ENCODE measurements at places on chromosomes 6 and 20.

- DNase-seq, result no peak
These were observed 117.7 kb downstream of the PLEKHG1 start for GRCh38 chr6:150717419-150717818.

GRCh38 chr20:39291301-39291700 is 329.2 kb downstream of the DHX35 start:
- no peak for DNase-seq

DNA sequence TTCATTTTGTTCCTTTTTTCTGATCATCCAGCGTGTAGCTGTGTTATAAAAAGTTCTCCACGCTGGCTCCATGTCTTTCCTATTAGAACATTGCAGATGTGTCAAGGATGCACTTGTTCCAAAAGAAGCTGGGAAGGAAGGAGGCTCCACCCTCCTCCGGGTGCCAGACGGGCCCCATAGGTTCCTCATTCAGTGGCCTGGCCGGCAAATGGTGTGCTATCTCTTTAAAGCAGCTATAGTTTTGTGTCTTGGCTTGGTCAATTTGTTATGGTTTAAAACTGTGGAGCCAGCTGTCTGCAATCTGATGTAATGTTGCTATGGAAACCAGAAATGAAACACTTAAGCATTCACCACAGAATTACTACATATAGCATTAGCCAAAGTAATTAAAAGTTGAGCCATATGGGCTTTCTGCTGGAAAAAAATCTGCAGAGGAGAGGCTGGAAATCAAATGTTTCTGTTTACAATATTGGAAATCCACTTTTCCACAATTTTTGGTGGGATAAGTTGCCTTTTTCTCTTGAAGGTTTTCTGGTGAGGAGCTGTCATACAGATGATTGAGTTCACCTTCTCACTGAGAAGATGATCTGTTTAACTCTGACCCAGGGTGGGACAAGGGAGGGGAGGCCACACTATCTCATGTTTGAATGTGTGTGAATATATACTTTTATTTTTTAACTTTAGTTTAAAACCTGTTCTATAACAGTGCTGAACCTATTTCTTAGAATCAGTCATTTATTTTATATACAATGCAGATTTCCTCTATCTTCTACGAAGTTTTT is 167.4 kb downstream of the SASH1 start:
- DNase-seq, result peak; percentile 98

DNA sequence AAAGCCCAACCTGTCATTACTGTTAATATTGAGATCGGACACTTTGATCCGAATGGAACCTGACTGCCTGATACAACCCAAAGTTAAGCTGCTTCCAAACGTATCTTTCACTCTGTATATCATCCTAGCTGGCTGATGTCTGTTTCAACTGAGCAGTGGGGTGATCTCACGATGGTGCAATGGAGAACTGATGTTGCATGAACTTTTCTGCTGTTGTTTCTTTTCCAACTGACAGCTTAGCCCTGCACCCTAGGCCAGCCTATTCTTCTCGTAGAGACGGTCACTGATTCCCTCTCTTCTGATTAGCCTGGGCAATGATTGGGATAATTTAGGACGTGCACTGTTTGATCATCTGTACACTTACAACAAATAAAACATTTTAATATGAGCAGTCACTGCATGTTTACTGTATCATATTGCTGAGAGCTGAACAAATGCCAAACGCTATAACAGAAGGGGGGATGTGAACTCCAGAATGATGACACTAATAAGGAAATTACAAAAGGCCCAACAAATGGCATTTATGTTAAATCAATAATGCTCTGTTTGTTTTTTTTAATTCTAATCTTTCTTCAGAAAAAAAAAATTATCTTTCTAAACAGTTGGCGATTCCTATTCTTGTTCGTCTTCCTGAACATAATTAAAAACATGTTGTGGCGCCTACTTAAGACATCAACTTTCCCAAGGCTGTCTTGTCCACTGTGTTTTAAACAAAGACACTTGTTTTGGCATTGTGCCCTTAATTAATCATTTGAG is 184.8 kb downstream of the ZNF217 start:
- DNase-seq, result no peak

GRCh38 chr20:57473246-57474048 is 51.5 kb downstream of the CTCFL start:
- no peak for DNase-seq

DNA sequence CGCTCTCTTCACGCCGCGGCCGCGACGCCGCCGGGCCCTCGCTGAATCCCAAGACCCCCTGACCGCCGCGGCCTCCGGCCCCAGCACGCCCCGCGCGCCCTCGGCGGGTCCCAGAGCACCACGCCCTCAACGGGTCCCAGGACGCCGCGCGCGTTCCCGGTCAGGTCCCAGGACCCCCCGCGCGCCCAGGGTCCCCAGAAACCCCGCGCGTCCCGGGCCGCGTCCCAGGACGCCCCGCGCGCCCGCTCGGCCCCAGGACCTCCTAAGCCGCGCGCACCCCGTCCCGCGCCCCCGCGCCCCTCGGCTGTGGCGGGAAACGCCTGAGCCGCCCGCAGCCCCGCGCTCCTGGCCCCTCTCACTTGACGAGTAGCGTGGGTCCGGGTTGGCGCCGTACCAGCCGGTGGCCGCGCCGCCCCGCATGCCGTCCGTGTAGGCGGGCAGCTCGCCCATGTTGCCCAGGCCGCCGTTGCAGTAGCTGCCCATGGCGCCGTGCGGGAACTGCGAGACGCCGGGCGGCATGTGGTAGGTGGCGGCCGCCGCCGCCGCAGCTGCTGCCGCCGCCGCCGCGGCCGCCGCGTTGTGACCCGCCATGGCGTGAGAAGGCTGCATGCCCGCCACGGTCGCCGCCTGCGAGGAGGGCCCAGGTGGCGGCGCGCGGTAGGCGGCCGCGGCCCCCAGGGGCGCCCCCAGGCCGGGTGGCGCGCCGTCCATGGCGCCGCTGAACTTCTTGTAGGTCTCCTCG is 556 bp downstream of the NKX2-4 start:
- DNase-seq, result no peak

DNA sequence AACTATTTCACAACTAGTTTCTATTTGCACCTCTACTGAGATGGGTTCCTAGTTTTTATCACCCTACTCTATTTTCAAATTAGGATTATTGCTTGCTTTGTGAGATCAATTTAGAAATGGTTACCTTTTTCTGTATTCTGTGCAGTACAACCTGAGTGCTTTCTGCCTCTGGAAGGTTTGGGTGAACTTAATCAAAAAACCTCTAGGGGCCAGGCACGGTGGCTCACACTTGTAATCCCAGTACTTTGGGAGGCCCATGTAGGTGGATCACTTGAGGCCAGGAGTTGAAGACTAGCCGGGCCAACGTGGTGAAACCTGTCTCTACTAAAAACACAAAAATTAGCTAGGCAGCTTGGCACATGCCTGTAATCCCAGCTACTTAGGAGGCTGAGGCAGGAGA is 63.3 kb downstream of the SCAF8 start:
- DNase-seq, result no peak

GRCh38 chr20:22584922-22585785 is 782 bp upstream of the FOXA2 start:
- no peak for DNase-seq

DNA sequence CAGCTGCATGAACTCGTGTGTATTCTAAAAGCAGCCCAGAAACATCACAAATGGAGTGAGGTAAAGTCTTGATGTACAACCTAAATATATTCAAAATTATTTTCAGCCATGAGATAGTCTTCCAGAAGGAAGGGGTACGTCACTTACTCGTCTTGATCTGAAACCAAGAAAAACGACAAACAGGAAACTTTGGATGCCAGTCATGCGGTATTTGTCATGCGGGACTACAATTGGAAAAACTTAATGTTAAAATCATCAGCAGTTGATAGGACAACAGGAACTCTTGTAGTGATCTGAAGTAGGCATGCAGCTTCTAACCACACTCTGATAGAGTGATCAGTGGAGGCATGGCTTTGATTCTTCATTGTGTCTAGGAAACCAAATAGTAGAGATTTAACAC is 29.7 kb downstream of the FAM217A start:
- no peak for DNase-seq

DNA sequence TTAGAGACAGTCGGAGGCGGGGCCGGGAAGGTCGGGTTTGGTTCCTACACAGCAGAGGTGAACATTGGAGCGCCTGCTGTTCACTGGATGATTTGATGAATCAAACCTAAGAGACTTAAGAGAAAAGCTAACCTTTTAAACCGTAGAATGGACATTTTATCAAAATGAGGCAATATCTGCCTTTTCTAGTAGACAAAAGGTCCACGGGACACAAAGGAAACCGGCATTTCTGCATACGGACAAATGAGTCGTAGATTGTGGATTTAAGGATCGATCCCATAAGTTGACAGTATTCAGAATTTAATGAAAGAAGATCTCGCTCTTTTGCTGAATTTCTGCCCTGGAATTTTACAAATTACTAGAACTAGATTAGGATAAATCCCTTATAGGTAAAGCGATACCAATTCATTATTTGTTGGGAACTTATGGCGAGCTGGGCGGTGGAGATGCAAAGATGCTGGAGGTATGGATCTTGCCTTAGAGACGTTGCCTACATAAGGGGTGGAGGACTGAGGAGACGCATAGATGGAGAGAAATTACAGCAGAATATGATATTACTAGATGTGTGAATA is 400 bp downstream of the PAK1IP1 start:
- DNase-seq, result no peak

DNA sequence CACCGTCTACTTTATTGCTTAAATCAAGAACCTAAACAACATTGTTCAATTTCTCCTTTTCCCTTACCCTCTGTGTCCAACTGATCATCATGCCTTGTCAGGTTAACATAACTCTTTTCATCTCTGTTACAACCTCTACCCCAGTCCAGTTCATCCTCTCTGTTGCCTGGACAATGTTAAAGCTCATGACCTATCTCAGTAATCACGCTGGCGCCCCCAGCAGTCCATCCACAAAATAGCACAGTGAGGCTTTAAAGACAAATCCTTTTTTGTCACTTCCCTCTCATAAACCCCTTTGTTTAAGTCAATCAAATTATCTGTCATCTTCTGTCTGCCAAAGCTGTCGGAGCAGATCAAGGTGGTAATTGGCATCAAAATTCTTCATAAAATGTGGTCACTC is 140.1 kb downstream of the QKI start:
- DNase-seq, result no peak

DNA sequence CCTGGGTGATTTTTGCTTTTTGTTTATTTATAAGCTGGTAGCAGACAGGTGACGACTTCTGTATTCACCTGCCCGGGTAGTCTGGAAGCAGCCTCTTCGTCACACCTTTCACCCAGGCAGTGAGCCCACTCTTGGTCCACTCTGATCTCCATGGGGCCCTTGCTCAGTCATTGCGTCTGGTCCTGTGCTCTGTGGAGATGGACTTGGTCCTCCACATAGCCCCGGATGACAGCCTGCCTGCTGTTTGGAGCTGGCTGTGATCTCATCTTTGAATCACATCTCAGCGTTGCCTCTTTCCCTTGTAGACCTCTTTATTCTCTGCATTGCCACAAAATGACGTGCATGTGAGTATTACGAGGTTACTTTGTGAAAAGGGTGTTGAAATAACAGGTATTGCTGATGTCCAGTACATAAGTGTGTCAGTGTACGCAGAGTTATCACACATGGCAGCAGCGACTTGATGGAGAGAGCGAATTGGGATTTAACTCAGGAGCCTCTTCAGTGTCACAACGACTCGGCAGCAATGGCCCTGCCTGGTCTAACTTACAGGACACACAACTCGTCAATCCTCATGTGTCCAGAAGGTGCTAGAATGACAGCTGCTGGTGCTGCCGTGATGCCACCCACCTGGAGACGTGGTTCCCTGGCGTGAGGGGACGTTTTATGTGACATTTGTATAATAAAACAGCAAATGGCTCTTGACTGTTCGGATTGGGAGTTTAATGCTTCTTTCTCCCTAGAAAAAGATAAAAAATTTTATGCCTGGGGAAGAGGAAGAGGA is 24.2 kb upstream of the FRMD1 start:
- DNase-seq, result no peak

DNA sequence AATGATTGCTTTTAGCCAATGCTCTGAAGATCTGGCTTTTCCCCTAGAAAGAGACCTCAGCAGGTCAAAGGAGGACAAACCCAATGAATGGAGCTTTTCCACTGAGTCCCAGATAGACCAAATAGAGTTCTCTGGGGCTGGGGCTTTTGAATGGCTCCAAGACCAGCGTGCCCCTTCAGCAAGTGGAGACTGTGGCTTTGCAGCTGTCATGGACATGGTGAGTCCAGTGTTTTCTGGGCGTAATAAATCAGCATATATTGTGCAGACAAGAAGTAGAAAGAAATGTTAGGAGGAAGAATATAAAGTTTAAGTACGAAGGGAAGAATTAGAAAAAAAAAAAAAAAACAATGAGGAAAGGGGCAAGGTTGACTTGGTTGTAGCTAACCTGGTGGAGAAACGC is 28.1 kb downstream of the ULBP1 start:
- DNase-seq, result no peak

- no peak for DNase-seq
These were observed 47.1 kb downstream of the MCUR1 start for GRCh38 chr6:13767121-13767808.

GRCh38 chr20:52401431-52401830 is 209.9 kb upstream of the ZFP64 start:
- DNase-seq, result no peak

DNA sequence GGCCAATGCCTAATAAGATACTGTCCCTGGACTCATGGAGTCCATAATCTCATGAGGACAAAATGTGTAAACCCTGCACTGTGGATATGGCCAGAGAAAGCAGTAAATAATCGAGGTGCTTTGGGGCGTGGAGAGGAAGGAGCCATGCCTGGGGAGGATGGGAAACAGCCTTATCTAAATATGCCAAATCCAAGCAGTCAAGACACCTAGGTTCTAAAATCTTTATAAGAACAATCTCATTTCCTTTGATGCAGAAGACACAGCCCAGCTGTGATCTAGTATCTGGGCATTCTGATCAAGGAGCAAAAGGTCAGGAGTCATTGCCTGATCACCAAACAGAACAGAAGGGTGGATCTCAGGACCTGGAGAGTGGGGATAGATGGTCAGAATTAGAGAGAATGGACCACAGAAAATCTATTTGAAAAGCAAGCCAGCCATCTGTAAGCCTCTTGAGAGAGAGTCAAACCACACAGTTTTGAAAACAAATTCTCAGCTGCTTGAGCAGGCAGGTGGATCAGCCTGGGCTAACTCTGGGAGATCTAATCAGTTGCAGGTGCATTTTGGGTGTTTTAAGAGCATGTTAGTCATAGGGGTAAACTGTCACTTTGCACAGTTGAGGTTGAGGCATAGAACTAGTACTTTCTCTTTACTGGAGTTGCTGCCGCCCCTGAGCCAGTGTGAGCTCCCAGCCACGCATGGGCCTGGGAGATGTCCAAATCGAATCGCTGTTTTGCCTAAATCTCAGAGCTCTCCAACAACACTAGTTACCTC is 130.8 kb upstream of the TNFAIP3 start:
- DNase-seq, result no peak

GRCh38 chr6:74431873-74432580 is 736.0 kb downstream of the CD109 start:
- no peak for DNase-seq
